ENCODE measurements at places on chromosomes 1 and 21.

- H3K4me1 ChIP-seq, result no peaks in the 10 kb centered on the region
- H3K27me3 ChIP-seq, result no peaks in the 10 kb centered on the region
- no peak overlapping the region for H3K27ac ChIP-seq
- H3K4me3 ChIP-seq, result no peak overlapping the region
- H3K36me3 ChIP-seq, result no peaks in the 10 kb centered on the region
These were observed 107.2 kb upstream of the WNT4 start for GRCh38 chr1:22249928-22250680.

- H3K27me3 ChIP-seq, result no peaks in the 10 kb centered on the region
- no peak for DNase-seq
- H3K4me3 ChIP-seq, result no peak overlapping the region
- no peaks in the 10 kb centered on the region for H3K36me3 ChIP-seq
These were observed 18.3 kb downstream of the CACNA1E start for GRCh38 chr1:181501612-181502011.

DNA sequence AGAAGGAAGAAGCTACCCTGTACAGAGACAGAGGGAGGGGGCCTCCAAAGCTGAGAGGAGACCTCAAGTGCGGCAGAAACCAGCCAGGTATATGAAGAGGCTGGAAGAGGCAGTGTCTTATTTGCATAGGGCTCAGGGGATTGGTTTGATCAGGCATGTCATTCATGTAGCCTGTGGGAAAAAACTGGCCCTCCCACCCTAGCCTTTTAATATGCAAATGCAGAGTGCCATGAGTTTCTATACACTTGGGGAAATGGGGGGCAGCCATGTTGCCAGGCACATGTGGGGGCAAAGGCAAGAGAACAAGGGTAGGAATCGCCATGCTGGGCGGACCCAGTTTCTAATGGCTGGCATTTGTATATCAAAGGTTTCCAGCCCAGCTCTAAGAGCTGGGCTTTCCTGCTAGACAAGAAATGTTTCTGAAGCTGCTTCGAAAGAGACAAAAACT lies 172.7 kb downstream of the RASAL2 start:
- H3K27ac ChIP-seq, result no peak overlapping the region
- no peak for DNase-seq
- H3K36me3 ChIP-seq, result no peaks in the 10 kb centered on the region
- no peaks in the 10 kb centered on the region for H3K4me1 ChIP-seq
- H3K27me3 ChIP-seq, result no peaks in the 10 kb centered on the region

GRCh38 chr1:172321451-172321850 lies 99.0 kb upstream of the C1orf105 start:
- H3K36me3 ChIP-seq, result no peaks in the 10 kb centered on the region
- no peak overlapping the region for H3K4me3 ChIP-seq
- H3K27ac ChIP-seq, result peak overlapping the region; percentile 74
- no peak for DNase-seq
- H3K27me3 ChIP-seq, result no peaks in the 10 kb centered on the region

- H3K4me1 ChIP-seq, result no peaks in the 10 kb centered on the region
- H3K4me3 ChIP-seq, result no peak overlapping the region
- no peak overlapping the region for H3K27ac ChIP-seq
- no peaks in the 10 kb centered on the region for H3K36me3 ChIP-seq
These were observed 92.9 kb downstream of the HS2ST1 start for GRCh38 chr1:87007323-87007722.

DNA sequence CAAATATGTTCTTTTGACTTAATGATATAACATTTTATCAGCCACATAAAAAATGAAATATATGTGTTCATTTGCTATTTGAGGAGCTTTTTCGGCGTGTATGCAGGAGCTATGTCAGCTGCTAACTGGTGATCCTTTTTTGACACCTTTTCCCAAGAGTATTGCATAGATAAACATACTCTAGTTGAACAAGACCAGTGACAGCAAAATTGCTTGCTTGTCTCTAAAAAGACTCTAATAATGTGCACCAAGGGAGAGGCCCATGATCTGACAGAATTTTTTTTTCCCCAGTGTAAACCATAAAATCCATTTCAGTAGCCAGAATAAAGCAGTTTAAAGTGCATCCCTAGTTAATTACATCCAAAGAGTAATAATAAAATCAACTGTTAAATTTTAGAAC lies 103.6 kb upstream of the BARHL2 start:
- no peaks in the 10 kb centered on the region for H3K4me1 ChIP-seq
- no peaks in the 10 kb centered on the region for H3K27me3 ChIP-seq
- DNase-seq, result no peak
- no peak overlapping the region for H3K27ac ChIP-seq

- no peaks in the 10 kb centered on the region for H3K4me1 ChIP-seq
- no peak for DNase-seq
- H3K4me3 ChIP-seq, result no peak overlapping the region
These were observed 41.8 kb downstream of the RUNX3 start for GRCh38 chr1:24888061-24888970.

DNA sequence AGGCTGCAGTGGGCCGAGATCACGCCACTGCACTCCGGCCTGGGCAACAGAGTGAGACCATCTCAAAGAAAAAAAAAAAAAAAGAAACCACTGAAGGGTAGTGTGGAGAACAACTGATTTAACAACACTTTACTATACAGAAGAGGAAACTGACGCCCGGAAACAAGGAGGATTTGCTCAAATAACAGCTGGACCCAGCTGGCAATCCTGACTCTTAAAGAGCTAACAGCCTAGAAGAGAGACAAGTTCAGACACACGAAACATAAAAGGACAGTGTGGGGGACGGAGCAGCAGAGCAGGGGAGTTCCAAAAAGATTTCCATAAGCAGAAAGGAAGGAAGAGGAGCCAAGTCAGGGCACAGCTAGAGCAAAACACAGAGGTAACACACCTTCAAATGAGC lies 4.4 kb downstream of the ECHDC2 start:
- no peak for DNase-seq
- H3K27ac ChIP-seq, result peak overlapping the region; percentile 57
- peaks cover 42% of the 10 kb centered on the region for H3K4me1 ChIP-seq
- no peak overlapping the region for H3K4me3 ChIP-seq
